Dermis blood vessel endothelial cell (primary cell): ENCODE measurements at places on chromosomes 16 and 17. TPM values are rescaled to one million over a fixed set of nuclear protein-coding genes. Genes with fewer than 3 reads are reported as not detected.

DNA sequence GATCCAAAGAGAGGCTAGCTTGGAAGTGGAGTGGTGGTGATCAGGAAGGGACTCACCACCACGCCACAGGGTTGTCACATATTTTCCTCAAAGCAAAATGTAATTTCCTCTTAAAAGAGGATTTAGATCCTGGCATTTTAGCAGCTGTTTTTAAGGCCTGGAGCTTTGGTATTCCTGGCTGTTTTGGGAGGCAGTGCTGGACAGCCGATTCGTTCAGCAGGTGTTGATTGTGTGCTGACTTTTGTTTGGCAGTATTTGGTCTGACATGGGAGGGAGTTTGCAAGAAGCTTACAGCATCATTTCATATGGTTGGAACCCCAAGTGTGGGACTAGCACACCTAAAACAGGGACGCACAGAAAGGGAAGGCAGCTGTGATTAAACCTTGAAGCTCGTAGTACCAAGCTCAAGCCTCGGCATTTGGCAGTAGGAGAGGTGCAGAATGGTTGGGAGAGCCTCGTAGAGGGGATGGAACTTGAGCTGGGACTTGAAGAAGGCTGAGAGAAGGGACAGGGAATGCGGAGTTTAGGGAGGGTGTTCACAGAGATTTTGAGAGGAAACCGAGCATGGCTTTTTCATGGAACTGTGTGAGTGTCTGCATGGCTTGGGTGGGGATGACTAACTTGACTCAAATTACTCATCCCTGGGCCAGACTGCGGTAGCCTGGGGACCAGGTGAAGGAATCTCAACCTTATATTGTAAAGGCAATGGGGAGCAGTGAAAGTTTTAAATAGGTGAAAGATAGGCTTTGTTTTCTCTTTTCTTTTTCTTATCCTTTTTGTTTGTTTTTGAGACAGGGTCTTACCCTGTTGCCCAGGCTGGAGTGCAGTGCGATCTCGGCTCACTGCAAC lies 52.3 kb downstream of the RPTOR start:
- no peak for DNase-seq

The NAGPA gene
- 34.8 and 35.9 TPM in 2 replicates for total RNA-seq

DNA sequence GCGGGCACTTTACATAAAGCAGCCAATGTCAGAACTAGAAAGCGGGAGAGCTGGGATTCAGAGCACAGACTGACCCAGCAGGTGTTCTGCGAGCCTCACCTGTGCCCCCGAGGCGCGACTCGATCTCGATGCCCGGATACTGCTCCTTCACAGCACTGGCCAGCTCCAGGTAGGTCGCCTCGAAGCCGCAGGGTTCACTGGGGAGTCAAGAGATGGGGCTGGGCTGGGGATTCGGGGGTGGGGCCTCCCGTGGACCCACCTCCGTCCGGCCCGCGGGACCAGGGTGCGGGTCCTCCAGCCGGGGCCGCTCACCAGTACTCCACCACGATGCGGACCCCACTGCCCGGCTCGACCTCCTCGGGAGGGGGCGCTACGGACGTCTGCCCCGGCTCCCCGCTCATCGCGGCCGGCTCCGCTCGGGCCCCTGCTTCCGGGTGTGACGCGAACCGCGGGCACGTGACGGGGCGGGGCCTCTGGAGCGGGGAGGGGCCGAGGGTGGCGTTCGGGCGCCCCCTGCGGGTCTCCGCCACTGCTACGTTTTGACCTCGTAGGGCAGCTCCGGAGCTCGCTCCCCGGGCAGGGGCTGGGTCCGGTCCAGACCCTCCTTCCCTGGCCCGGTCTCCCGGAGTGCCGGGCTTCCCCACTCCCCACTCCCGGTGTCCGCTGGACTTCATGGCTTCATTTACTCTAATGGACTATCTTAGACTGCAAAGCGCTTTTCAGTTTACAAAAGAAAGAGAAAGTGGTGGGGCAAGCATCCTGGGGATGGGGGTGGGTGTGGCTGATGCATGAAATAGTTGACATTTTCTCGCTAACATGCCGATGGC lies at the start of gene MIEN1:
Gene MIEN1 (minus strand): TSS at position 438 of the 827 bp plus-strand sequence. CDS start 37 bp downstream, at position 401.
- DNase-seq, result peak; percentile 89

The XYLT2 gene
- 26.5 and 31.8 TPM in 2 replicates for total RNA-seq

GRCh38 chr17:37791447-37792399 lies 46.9 kb upstream of the HNF1B start:
- DNase-seq, result peak; percentile 33

The CMTM4 gene
- 8.8 and 11.6 TPM in 2 replicates for total RNA-seq

The ZNF205 gene
- 26.2 and 30.2 TPM in 2 replicates for total RNA-seq

The MYH8 gene
- not detected in 2 replicates for total RNA-seq

DNA sequence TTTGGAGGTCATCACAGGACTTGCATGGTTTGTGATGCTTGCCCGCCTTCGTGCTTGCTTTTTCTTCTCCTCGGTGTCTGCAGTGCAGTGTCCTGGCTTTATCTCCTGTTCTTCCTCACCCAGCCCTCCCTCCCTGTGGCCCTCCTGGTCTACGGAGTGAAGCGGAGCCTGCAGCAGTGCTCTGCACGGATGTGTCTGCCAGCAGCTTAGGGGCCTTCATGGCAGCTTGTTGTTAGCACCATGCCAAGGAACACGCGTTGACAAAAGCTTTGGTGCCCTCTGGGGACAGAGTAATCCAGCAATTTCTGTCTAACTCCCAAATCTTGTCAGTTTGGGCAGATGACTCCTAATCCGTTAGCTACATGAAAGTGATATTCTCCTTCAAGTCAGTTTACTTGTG lies 9.9 kb downstream of the DHODH start:
- no peak for DNase-seq

The SNX20 gene
- total RNA-seq, result 0.34 and 0.70 TPM in 2 replicates

The DNAI2 gene
- not detected in 2 replicates for total RNA-seq

DNA sequence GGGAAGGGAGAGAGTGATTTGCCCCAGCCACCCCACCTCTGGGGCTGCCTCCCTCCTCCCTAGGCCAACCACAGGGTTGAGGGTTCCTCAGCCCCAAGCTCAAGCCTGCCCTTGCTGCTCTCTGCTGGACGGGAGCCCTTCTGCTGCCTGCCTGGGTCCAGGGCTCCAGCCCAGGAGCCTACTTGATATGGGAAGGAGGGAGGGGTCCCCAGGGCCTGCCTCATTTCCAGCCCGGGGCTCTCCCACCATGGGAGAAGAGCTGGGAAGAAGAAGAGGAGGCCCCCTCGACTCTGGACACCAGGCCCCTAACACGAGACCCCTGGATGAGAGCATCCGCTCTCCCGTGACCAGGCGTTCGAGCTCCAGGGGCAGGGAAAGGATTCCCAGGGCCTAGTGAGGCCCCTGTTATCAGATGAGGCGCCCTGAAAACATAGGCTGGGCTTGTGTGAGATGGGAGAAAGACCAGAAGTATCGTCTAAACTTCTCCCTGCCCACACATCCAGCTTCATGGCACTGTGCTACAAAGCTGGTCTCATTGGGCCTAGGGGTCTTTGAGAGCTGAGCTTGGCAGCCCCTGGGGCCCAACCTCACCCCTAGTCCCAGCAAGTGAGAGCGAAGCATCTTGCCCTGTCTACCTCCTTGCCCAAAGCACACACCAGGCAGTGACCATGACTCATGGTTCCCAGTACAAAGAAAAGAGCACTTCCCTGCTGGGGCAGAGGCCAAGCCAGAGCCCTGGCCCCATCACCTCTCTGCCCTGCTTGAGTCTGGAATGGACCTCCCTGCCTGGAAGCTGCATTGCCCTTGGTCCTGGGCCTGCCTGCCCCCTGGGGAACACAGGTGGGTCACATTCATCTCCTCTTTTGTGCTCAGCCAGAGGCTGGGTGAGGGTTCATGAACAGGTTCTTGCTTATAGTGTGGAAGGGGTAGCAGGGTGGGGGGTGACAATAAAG lies 987 bp downstream of the SLC16A5 start:
- DNase-seq, result peak; percentile 71

DNA sequence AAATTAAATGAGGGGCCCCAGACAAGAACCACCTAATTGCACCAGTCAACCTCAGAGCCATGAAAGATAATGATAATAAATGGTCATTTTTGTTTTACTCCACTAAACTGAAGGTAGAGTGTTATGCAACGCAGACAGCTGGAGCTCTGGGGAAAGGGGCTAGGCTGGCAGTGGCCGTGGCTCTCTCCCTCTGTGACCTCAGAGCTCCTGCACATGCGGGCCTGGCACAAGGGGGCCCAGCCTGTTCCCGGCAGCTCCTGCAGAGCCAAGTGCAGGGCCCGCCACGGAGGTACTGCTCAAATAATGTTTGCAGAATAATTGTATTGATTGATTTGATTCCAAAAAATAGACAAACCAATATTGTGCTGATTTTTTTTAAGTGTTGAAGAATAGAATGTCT lies 109.5 kb downstream of the SALL1 start:
- no peak for DNase-seq

GRCh38 chr17:43720311-43721060 lies 38.1 kb downstream of the SOST start:
- DNase-seq, result peak; percentile 69

The ZNF771 gene
- 14.8 and 21.4 TPM in 2 replicates for total RNA-seq

GRCh38 chr17:8628172-8628571 lies 2.4 kb downstream of the MYH10 start:
- DNase-seq, result no peak

DNA sequence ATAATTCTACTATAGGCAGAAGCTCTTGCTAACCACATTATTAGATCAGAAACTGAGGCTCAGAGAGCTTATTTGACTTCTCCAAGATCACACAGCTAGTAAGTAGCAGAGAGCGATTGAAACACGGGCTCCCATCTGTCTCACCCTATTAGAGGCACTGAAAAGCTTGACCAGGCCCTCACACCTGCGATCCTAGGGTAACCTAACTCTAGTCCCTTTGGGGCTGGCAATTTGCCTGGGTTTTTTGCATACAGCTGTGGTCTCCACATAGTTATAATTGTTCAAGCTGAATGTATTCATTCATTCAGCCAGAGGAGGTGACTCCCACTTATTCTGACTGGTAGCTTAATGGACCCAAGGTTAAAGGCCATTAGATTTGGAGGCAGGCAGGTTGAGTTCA lies 121.2 kb downstream of the ANKFN1 start:
- no peak for DNase-seq

DNA sequence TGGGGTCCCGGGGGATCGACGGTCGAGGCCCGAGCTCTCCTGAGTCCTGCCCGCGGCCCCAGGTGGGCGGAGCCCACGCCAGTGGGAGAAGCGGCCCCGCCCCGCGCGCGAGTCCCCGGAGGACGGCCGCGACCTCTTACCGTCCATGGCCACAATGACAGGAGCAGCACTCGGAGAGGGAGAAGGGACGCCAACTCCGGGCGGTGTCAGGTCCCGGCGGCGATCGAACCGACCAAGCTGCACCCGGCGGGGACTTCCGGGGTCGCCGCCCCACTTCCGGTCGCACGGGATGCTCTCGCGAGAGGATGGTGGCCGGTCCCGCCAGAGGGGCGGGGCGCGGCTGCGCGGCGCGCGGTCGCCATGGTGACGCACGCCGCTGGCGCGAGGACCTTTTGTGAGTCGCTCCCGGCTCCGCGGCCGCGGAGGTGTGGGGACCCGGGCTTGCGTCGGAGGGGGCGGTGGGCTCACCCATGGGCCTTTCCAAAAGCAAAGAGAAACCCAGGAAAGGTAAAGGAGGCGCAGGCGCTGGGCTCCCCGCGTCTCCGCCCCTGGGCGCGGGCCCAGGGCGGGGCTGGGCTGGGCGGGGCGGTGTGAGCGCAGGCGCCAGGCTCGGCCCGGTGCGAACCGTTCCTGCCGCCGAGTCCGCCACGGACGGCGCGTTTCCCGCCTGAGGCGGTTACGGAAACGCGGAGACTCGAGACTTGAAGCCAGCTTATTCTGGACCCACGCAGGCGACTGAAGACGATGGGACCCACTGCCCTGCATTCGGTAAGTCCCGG lies at the start of the genes CHMP1A and SPATA33:
Gene CHMP1A (minus strand): TSS at position 267 of the 779 bp plus-strand sequence. CDS start 120 bp downstream, at position 147.
Gene SPATA33 (plus strand): TSS at position 395 of the 779 bp plus-strand sequence. CDS start 76 bp downstream, at position 471.
- peak; percentile 90 for DNase-seq

GRCh38 chr16:85603203-85603755 lies 9.8 kb upstream of the GSE1 start:
- DNase-seq, result no peak

DNA sequence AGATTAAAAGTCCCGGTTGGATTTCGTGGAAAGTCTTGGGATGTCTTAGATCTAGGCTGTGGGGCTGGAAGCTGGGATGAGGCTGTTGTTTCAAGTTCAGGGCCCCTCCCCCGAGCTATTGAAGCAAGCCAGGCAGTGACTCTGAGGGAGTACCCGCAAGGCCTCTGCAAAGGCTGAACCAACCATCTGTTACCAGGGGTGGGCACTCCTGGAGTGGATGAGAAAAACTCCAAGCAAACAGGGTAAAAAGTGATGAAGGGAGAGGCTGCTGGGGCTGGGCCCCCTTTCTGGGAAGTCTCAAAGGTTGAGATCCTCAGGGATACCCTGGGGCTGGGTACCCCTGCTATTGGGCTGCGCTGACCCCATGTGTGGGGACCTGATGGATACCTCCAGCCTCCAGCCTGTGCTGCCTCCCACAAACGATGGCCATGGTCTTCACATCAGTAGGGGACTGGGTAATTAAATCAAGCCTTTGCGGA lies 82.4 kb upstream of the KIFC3 start:
- no peak for DNase-seq

DNA sequence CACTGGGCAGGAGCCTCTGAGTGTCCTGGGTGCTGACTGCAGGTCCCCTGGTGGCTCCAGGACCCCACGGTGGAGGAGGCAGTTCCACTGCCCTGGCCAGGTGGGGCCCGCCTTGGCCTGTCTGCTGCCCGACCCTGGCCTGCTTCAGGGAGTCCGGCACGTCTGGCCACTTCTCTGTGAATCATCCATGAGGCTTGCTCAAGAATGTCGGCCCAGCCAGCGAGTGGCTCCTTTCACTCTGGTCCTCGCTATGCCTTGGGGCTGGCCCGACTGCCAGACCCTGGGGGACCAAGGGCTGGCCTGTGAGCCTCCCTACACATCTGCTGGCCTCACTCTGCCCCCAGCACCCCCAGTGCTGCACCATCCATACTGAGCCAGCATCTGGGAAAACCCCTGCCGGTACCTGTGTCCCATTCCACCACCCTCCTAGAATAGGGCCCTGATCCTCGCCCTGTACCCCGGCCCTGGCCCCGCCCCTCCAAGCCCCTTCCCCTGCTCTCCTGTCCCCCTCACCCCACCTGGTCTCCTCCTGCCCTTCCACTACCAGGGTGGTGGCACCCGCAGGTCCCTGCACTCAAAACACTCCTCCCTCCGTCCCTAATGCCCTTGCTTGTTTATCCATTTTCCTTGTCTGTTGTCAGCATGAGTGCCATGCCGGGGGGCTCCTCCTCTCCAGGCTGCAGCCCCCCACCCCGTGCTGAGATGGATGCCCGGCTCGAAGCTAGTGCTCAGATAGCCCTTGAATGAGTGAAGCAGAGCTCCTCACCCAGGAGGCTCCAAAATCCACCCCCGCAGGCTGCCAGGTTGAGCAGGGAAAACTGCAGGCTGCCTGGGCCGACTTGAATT lies 35.5 kb downstream of the ADCY7 start:
- DNase-seq, result no peak

DNA sequence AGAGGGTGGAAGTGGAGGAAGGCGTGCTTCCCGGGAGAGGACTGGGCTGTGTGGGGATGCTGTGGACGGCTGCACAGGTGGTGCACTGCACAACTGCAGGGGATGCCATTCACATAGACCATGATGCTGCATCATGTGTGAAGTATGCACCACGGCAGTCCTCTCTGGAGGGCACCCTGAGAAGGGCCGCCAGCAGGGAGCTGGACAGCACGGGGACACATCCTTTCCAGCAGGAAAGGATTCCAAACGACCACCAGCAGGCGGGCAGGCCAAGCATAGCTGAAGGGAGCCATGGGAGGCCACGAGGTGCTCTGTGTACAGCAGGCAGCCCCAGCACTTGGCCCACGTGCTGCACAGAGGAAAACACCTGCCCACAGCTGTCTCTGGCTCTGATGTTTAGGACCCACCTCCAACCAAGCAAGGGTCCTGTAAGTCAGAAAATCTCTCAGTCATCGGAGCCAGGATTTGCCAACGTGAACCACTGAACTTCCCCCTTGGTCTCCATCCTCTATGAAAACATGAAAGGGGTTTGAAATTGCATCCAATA lies 10.1 kb downstream of the ACTG1 start:
- DNase-seq, result no peak

The CCL5 gene
- 0.17 TPM in 1 of 2 replicates, not detected in the other for total RNA-seq

GRCh38 chr17:74900208-74900607 lies 6.8 kb upstream of the FADS6 start:
- no peak for DNase-seq
